ENCODE measurements at places on chromosomes 6 and 20. TPM values are rescaled to one million over a fixed set of nuclear protein-coding genes. Genes with fewer than 3 reads are reported as not detected.

- no peak for DNase-seq
- H3K4me3 ChIP-seq = no peak overlapping the region
- no peaks in the 10 kb centered on the region for H3K27me3 ChIP-seq
- no peaks in the 10 kb centered on the region for H3K36me3 ChIP-seq
Observed at GRCh38 chr6:82025271-82025670, 222.3 kb downstream of the IBTK start.

DNA sequence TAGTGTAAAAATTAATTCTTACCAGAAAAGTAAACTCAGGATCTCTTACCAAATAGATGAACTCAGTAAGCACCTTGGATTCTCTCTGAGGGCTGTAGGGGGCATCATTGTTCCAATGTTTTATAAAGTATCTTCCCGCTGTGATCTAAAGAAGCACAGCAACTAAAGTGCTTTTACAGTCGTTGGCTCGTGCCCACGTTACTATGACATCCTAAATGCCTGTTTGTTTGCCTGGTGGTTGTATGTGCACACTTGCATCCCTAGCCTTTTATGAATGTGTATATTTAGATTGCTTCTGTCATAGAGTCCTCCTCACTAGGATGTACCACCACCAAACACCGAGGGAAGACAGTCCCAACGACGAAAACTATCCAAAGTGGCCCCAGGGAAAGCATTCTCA, 34.5 kb downstream of the SLX4IP start:
- peaks cover 47% of the 10 kb centered on the region for H3K4me1 ChIP-seq
- H3K27me3 ChIP-seq = no peaks in the 10 kb centered on the region
- no peaks in the 10 kb centered on the region for H3K36me3 ChIP-seq

DNA sequence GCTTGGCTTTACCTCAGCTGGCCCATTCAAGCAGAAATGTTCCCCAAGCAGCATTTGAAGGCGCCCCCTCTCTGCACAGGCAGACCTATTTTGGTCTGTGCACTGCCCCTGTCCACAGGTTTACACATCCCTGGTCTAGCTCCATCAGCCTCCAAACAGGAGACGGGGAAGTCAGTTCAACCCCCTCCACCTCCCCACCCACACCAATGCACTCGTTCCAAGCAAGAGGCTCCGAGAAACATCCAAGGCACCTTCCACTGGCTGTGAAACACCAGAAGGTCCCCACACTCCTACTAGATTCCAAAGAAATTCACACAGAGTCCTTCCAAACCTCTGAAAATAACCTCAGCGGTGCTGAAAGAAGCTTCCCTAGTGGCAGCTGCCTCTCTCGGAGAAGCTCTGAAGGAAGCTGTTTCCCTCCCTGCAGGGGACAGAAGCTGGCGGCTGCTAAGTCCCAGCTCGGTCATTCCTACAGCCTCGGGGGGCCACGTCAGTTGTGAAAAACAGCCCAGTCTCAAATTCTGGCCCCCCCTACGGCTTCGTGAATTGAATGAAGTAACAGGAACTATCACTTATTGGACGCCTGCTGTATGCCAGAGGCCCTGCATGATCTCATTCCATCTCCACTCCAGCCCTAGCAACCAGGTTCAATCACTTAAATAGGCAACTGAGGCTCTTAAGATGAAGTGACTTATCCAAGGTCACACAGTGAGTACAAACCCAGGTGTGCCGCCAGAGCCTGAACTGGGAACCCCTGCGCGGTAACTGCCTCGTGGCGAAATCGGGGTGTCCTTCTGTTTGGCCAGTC, 815 bp downstream of the SPATA2 start:
- peaks cover 77% of the 10 kb centered on the region for H3K4me1 ChIP-seq
- peak overlapping the region; percentile 96 for H3K4me3 ChIP-seq
- no peaks in the 10 kb centered on the region for H3K27me3 ChIP-seq
- H3K36me3 ChIP-seq = no peaks in the 10 kb centered on the region

ATRN gene
- 32.4 TPM for total RNA-seq

GRCh38 chr6:158627168-158627939, 17.2 kb downstream of the DYNLT1 start:
- no peak for DNase-seq
- peaks cover 49% of the 10 kb centered on the region for H3K4me1 ChIP-seq

- DNase-seq = no peak
- peaks cover 19% of the 10 kb centered on the region for H3K4me1 ChIP-seq
- H3K36me3 ChIP-seq = no peaks in the 10 kb centered on the region
- H3K27me3 ChIP-seq = no peaks in the 10 kb centered on the region
Observed at GRCh38 chr6:131292145-131292938, 157.1 kb downstream of the AKAP7 start.

DNA sequence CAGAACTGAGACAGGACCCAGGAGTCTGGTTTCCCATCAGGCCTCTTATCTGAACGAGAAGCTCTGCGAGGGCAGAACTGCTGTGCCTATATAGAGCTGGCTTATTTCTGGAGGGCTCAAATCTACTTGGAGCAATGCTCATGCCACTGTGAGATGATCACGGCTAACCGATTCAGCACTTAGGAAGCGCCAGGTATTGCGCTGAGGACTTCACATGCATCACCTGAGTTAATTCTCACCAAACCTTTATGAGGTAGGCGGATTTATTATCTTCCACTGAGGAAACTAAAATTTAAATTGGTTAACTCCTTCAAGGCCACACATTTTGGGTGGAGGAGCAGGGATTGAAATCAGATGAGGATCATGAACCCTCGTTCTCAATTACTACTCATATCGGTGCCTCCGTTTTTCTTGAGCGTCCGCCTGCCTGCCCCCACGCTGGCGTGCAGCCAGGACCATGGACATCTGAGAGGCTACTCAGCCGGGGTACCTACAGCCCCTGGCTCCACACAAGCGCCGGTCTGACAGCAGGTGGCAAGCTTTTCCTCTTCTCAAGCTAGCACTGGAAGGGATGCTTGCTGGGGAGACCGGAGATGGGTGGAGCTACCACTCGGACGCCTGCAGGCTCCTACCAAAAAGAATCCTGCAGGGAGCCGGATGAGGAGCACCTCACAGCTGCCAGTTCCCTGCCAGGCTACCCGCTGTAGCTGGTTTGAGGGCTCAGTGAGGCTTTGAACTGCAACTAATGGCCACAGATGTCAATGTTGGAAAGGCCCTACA, 1.0 kb upstream of the PCIF1 start:
- H3K36me3 ChIP-seq = peaks cover 15% of the 10 kb centered on the region
- peak overlapping the region; percentile 100 for H3K4me3 ChIP-seq
- peak; percentile 73 for DNase-seq

VTA1 gene
- total RNA-seq = 33.2 TPM

GABRR1 gene
- not detected for total RNA-seq

FOXS1 gene
- total RNA-seq = 1.6 TPM

OPRL1 gene
- 0.52 TPM for total RNA-seq

SLC2A10 gene
- 2.8 TPM for total RNA-seq

- no peak overlapping the region for H3K4me3 ChIP-seq
- no peak for DNase-seq
- no peaks in the 10 kb centered on the region for H3K36me3 ChIP-seq
- no peaks in the 10 kb centered on the region for H3K4me1 ChIP-seq
Observed at GRCh38 chr6:45507186-45507585, 129.5 kb upstream of the SUPT3H start.

GRCh38 chr6:94845742-94846141, 731.6 kb upstream of the MANEA start:
- no peaks in the 10 kb centered on the region for H3K27me3 ChIP-seq
- H3K4me1 ChIP-seq = no peaks in the 10 kb centered on the region
- no peaks in the 10 kb centered on the region for H3K36me3 ChIP-seq
- no peak overlapping the region for H3K27ac ChIP-seq

GRCh38 chr6:18234564-18234963, 29.8 kb downstream of the DEK start:
- DNase-seq = no peak
- H3K4me1 ChIP-seq = no peaks in the 10 kb centered on the region
- no peak overlapping the region for H3K27ac ChIP-seq
- no peaks in the 10 kb centered on the region for H3K27me3 ChIP-seq

BHLHE23 gene
- not detected for total RNA-seq

BPI gene
- not detected for total RNA-seq

GRCh38 chr20:63435552-63435951, 36.9 kb downstream of the KCNQ2 start:
- H3K4me1 ChIP-seq = peaks cover 12% of the 10 kb centered on the region
- peaks cover 11% of the 10 kb centered on the region for H3K27me3 ChIP-seq
- H3K4me3 ChIP-seq = no peak overlapping the region
- H3K27ac ChIP-seq = no peak overlapping the region

- no peaks in the 10 kb centered on the region for H3K36me3 ChIP-seq
- DNase-seq = peak; percentile 33
- peaks cover 66% of the 10 kb centered on the region for H3K4me1 ChIP-seq
- peak overlapping the region; percentile 91 for H3K4me3 ChIP-seq
- peak overlapping the region; percentile 93 for H3K27ac ChIP-seq
Observed at GRCh38 chr6:124962639-124963415, 590 bp downstream of the RNF217 start.

DNA sequence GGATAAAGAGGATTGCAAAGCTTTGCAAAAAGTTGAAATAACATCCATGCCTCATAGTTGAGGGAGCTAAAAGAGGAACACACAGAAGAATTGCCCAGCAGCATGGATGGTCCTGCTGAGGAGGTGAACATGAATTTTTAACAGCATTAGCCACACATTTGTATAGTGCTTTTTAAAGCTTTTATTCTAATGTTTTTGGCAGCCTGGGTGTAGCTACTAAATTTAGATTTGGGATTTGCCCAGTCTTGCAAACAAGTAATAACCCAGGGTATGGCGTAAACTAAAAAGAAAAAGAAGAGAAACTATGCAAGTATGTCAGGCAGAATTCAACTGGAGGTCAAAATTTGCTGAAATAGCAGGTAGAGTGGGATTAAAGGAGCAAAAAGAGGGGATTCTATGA, 75.1 kb upstream of the PTPRK start:
- no peaks in the 10 kb centered on the region for H3K36me3 ChIP-seq
- H3K27me3 ChIP-seq = no peaks in the 10 kb centered on the region
- DNase-seq = no peak
- peaks cover 41% of the 10 kb centered on the region for H3K4me1 ChIP-seq
- peak overlapping the region; percentile 36 for H3K27ac ChIP-seq

BPIFB2 gene
- total RNA-seq = not detected

GJA10 gene
- total RNA-seq = not detected

DNA sequence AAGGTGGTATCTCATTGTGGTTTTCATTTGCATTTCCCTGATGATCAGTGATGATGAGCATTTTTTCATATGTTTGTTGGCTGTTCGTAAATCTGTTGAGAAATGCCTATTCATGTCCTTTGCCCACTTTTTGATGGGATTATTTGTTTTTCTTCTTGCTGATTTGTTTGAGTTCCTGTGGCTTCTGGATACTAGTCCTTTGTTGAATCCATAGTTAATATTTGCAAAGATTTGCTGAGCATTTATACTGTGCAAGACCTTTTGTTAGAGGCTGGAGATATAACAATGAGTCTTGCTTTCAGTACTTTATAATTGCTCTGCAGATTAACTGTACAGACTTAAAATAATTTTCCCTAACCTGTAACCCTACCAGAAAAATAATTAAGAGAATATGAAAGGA, 35.6 kb downstream of the PDE7B start:
- no peak overlapping the region for H3K4me3 ChIP-seq
- no peaks in the 10 kb centered on the region for H3K27me3 ChIP-seq
- DNase-seq = no peak
- H3K4me1 ChIP-seq = no peaks in the 10 kb centered on the region
- H3K36me3 ChIP-seq = no peaks in the 10 kb centered on the region

GRCh38 chr20:5691918-5692618, 58.1 kb upstream of the SHLD1 start:
- no peak overlapping the region for H3K4me3 ChIP-seq
- no peak overlapping the region for H3K27ac ChIP-seq
- H3K36me3 ChIP-seq = no peaks in the 10 kb centered on the region
- H3K27me3 ChIP-seq = no peaks in the 10 kb centered on the region
- DNase-seq = no peak

DNA sequence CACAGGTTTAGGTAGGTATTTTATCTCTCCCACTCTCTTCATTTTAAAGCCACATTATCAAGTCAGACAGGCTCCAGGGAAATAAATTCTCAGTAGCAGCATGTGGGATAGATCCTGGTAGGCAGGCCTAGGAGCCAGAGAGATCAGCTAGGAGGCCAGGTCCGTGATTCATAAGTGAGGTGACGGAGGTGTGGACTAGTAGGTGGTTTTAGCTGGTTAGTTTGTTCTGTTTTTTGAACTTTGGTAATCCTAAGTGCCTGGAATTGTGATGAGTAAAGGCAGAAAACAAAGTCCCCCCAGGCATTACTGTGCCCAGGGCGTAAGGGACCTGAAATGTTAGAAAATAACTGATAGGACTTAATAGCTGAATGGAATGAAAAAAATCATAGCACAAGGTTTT, 53.6 kb upstream of the E2F3 start:
- no peak for DNase-seq
- no peak overlapping the region for H3K27ac ChIP-seq
- no peaks in the 10 kb centered on the region for H3K27me3 ChIP-seq
- H3K4me1 ChIP-seq = no peaks in the 10 kb centered on the region

HLA-DRB5 gene
- total RNA-seq = 14.3 TPM

- no peaks in the 10 kb centered on the region for H3K4me1 ChIP-seq
- no peak for DNase-seq
- H3K27ac ChIP-seq = no peak overlapping the region
- peaks cover 12% of the 10 kb centered on the region for H3K27me3 ChIP-seq
- H3K36me3 ChIP-seq = no peaks in the 10 kb centered on the region
- H3K4me3 ChIP-seq = no peak overlapping the region
Observed at GRCh38 chr6:136466777-136467176, 83.4 kb downstream of the MAP7 start.

DNA sequence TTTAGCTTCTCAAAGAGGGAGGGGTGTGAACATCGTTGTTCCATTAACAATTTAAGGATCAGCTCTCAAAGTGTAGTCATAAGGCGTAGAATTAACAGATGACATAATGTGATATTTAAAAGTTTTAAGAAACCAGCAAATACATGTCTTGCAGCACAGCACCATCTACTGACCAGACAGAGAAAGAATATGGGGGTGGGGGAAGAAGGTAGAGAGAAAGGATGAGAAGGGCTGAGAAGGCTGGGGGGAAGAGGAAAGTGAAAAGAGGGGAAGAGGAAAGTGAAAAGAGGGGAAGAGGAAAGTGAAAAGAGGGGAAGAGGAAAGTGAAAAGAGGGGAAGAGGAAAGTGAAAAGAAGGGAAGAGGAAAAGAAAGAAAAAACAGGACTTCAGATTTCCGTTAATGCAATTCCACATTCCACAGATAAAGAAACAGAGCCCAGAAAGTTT, 80.9 kb downstream of the HAO1 start:
- no peaks in the 10 kb centered on the region for H3K36me3 ChIP-seq
- no peaks in the 10 kb centered on the region for H3K4me1 ChIP-seq
- no peak overlapping the region for H3K4me3 ChIP-seq
- DNase-seq = no peak
- H3K27me3 ChIP-seq = no peaks in the 10 kb centered on the region

GRCh38 chr6:17156112-17156921, 54.5 kb downstream of the STMND1 start:
- no peaks in the 10 kb centered on the region for H3K27me3 ChIP-seq
- no peak overlapping the region for H3K4me3 ChIP-seq
- no peak overlapping the region for H3K27ac ChIP-seq
- H3K36me3 ChIP-seq = no peaks in the 10 kb centered on the region
- DNase-seq = peak; percentile 19

GRCh38 chr20:20850407-20850806, 138.0 kb upstream of the RALGAPA2 start:
- DNase-seq = no peak
- H3K4me1 ChIP-seq = no peaks in the 10 kb centered on the region
- no peak overlapping the region for H3K4me3 ChIP-seq
- H3K27ac ChIP-seq = no peak overlapping the region

- H3K4me1 ChIP-seq = peaks cover 43% of the 10 kb centered on the region
- no peaks in the 10 kb centered on the region for H3K36me3 ChIP-seq
- H3K27ac ChIP-seq = peak overlapping the region; percentile 69
- no peaks in the 10 kb centered on the region for H3K27me3 ChIP-seq
- H3K4me3 ChIP-seq = no peak overlapping the region
Observed at GRCh38 chr20:59145924-59146779, 17.5 kb upstream of the ZNF831 start.

Measured in left ventricle myocardium inferior (tissue), 1 donor.